ENCODE measurements at places on chromosomes 5 and 9. TPM values are rescaled to one million over a fixed set of nuclear protein-coding genes. Genes with fewer than 3 reads are reported as not detected.
A peak's percentile ranks its signal among the peaks of the same experiment; 100 is the strongest.

ANKRD20A1 gene
- 1.5 TPM for total RNA-seq

TAF11L5 gene
- total RNA-seq, result not detected

ERCC8 gene
- 12.0 TPM for total RNA-seq

CDO1 gene
- 16.8 TPM for total RNA-seq

IL7R gene
- total RNA-seq, result 4.6 TPM

RAB3C gene
- total RNA-seq, result 6.7 TPM

ZFP2 gene
- total RNA-seq, result 3.5 TPM

KIF4B gene
- 0.16 TPM for total RNA-seq

- peaks cover 19% of the 10 kb centered on the region for H3K4me1 ChIP-seq
- H3K27ac ChIP-seq, result no peak overlapping the region
- peaks cover 27% of the 10 kb centered on the region for H3K36me3 ChIP-seq
- no peak overlapping the region for H3K4me3 ChIP-seq
Measured at GRCh38 chr5:177154003-177154643, 20.6 kb downstream of the NSD1 start.

GRCh38 chr5:33772380-33772897 is 119.4 kb downstream of the ADAMTS12 start:
- H3K27ac ChIP-seq, result no peak overlapping the region
- no peak for DNase-seq
- no peaks in the 10 kb centered on the region for H3K36me3 ChIP-seq
- peaks cover 20% of the 10 kb centered on the region for H3K4me1 ChIP-seq

DNA sequence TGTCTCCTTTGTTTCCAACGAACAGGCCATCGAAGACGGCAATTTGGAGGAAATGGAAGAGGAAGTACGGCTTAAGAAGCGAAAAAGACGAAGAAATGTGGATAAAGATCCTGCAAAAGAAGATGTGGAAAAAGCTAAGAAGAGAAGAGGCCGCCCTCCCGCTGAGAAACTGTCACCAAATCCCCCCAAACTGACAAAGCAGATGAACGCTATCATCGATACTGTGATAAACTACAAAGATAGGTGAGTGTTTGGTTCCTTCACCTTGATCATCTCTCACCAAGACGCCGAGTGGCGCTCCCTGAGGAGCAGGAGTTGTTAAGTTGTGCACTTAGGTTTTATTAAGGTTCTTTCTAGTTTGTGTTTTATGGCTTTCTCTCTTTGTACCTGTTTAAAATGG is 146.5 kb downstream of the SMARCA2 start:
- H3K4me3 ChIP-seq, result no peak overlapping the region
- H3K36me3 ChIP-seq, result no peaks in the 10 kb centered on the region
- peaks cover 9% of the 10 kb centered on the region for H3K4me1 ChIP-seq
- no peaks in the 10 kb centered on the region for H3K27me3 ChIP-seq

GRCh38 chr5:113040672-113041260 is 64.2 kb downstream of the DCP2 start:
- no peaks in the 10 kb centered on the region for H3K36me3 ChIP-seq
- no peak overlapping the region for H3K4me3 ChIP-seq
- no peak overlapping the region for H3K27ac ChIP-seq
- H3K27me3 ChIP-seq, result no peaks in the 10 kb centered on the region

DNA sequence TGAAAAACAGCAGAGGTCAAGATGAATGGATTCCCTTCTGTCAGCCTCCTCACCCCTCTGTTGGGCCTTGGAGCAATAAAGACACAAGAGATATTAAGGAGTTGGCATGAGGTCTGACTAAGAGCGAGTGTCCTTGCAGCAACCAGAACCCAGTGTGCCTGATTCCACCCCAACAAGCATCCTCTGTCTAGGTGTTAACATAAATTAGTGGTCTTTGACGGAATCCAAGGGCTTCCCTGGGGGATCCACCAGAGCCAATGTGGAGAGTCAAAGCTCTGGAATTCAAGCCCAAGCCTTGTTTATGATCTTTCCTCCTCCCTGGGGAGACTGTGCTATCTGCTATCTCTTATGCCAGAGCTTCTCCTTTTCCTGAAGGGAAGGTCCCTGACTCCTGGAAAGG is 128.1 kb upstream of the SMIM23 start:
- H3K27ac ChIP-seq, result no peak overlapping the region
- no peaks in the 10 kb centered on the region for H3K36me3 ChIP-seq
- H3K4me1 ChIP-seq, result peaks cover 6% of the 10 kb centered on the region
- DNase-seq, result no peak
- H3K4me3 ChIP-seq, result no peak overlapping the region

DNA sequence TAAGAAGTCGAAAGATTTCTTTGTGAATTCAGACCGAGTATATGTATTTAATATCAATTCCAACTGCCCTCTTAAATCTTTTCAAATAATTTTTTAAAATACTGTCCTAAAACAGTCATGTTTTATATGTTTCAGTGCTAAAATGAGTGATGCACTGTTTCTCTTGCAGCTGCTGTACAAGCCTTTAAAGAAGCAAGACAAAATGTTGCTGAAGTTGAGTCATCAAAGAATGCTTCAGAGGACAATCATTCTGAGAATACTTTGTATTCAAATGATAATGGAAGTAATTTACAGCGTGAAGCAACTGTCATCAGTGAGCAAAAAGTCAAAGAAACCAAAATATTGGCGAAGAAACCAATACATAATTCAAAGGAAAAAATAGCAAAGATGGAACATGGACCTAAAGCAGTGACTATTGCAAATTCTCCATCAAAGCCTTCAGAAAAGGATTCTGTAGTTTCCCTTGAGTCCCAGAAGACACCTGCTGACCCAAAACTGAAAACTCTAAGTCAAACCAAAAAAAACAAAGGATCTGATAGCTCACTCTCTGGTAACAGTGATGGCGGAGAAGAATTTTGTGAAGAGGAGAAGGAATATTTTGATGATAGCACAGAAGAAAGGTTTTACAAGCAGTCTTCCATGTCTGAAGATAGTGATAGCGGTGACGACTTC is 58.0 kb downstream of the LOX start:
- H3K36me3 ChIP-seq, result no peaks in the 10 kb centered on the region
- H3K4me1 ChIP-seq, result no peaks in the 10 kb centered on the region
- H3K27ac ChIP-seq, result no peak overlapping the region
- no peak overlapping the region for H3K4me3 ChIP-seq

- DNase-seq, result no peak
- no peak overlapping the region for H3K4me3 ChIP-seq
- H3K27ac ChIP-seq, result no peak overlapping the region
- H3K36me3 ChIP-seq, result no peaks in the 10 kb centered on the region
- no peaks in the 10 kb centered on the region for H3K4me1 ChIP-seq
Measured at GRCh38 chr5:66892716-66893115, 296.5 kb downstream of the MAST4 start.

DNA sequence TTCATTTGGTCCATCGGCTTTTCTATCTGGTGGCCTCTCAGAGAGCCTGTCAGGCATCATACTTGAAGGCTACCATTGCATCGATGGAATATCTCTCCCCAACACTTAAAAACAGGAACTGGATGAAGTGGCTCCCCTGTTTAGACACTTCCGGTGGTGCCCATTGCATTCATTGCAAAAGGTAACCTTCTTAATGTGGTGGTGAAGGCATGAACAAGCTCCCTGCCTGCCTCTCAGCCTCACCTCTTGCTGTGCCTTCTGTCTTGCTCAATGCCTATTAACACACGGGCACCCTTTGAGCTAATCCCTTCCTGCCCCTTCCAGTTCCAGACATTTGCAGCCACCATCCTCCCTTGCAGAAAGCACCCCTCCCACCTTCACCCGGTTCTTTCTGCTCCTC is 233.1 kb upstream of the MSX2 start:
- H3K27me3 ChIP-seq, result no peaks in the 10 kb centered on the region
- no peak for DNase-seq
- H3K27ac ChIP-seq, result no peak overlapping the region

GRCh38 chr5:67807439-67807888 is 408.1 kb upstream of the PIK3R1 start:
- no peak overlapping the region for H3K4me3 ChIP-seq
- no peaks in the 10 kb centered on the region for H3K4me1 ChIP-seq
- no peak for DNase-seq
- no peaks in the 10 kb centered on the region for H3K36me3 ChIP-seq

DNA sequence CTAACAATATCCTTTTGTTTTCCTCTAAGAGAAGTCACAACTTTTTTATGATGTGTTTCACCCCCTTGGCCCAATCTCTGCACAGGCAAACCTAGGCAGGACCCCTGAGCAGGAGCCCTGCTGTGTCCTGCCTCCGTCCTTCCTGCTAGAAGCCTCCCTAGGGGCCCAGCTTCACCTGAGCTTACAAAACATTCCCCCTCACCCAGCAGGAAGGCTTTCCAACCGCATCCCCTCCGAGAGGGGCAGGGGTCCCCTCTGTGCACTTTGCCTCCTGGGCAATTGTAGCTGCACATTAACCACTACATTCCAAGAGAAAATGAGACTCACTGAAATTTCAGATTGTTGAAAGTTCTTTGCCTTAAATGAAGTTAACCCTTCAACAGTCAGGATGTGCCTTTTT is 176.2 kb downstream of the IRX2 start:
- H3K36me3 ChIP-seq, result no peaks in the 10 kb centered on the region
- H3K27me3 ChIP-seq, result no peaks in the 10 kb centered on the region
- DNase-seq, result no peak

DNA sequence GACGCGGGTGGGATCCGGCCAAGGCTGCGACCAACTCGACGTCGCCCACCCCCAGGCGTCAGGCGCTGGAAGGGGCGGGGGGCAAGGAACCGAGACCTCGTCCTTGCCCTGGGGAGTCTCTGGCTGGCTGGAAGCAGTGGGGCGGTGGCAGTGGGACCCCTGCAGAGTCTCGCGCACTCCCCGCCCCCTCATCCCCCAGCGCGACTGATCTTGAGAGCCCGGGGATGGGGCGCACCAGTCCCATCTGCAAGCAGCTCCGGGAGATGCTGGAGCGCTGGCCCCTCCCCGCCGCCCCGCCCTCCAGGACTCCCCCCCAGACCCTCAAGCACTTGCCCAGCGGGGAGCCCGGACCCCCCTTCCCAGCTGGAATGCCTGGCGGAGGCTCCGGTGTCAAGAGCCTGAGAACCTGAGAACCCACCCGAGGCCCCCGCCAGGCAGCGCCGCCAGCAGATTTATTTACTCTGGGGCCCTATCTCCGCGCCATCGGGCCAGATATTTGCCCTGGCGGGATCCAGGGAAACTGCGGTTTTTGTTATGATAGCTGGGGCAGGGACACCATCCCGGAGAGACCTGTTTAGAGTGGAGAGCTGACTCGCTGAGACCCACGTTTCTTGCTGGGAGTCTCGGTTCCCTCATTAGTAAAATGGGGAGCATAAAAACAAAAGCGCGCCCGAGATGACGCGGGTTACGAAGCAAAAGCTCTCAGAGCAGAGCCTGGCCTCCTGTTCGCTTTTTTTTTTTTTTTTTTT is 1.2 kb downstream of the PRRT1B start:
- H3K27me3 ChIP-seq, result peaks cover 59% of the 10 kb centered on the region
- H3K27ac ChIP-seq, result no peak overlapping the region
- H3K4me3 ChIP-seq, result peak overlapping the region; percentile 27
- no peaks in the 10 kb centered on the region for H3K36me3 ChIP-seq
- peaks cover 21% of the 10 kb centered on the region for H3K4me1 ChIP-seq
- DNase-seq, result no peak

- no peaks in the 10 kb centered on the region for H3K36me3 ChIP-seq
- DNase-seq, result no peak
- no peaks in the 10 kb centered on the region for H3K27me3 ChIP-seq
Measured at GRCh38 chr5:21931116-21931515, 922.0 kb downstream of the CDH12 start.

DNA sequence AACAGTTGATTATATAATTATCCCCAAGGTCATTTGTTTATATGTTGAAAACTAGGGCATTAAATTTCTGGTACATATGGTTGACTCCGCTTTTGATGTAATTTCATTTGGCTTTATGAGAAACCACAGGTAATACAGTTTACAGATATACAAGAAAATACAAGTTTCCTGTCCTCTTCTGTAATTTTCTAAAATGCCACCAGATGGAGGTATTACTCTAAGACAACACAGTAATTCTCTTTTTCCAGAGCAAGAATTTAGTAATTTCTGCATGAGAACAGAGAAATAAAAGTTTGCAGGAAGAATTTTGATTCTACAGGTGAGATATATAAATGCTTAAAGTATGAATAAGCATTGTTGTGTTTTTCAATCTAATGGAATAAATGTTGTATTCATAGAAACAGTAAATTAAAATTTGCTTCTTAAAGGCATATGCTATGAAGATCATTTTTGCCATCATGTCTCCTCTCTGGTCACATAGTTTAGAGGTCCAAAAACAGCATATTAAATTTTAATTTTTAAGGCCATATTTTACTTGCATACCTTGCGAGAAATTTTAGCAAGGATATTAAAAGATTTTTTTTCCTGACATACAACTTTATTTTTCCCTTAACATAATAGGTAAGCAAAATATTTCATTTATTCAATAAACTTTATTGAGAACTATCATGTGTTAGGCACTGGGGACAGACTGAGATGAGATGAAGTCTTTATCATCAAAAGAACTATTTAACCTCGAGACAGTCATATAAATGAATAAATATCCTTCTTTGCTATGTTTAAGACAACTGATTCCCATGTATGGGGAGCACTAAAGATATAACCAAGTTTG is 22.7 kb downstream of the CHD1 start:
- no peaks in the 10 kb centered on the region for H3K36me3 ChIP-seq
- H3K4me3 ChIP-seq, result no peak overlapping the region
- H3K27ac ChIP-seq, result no peak overlapping the region

DNA sequence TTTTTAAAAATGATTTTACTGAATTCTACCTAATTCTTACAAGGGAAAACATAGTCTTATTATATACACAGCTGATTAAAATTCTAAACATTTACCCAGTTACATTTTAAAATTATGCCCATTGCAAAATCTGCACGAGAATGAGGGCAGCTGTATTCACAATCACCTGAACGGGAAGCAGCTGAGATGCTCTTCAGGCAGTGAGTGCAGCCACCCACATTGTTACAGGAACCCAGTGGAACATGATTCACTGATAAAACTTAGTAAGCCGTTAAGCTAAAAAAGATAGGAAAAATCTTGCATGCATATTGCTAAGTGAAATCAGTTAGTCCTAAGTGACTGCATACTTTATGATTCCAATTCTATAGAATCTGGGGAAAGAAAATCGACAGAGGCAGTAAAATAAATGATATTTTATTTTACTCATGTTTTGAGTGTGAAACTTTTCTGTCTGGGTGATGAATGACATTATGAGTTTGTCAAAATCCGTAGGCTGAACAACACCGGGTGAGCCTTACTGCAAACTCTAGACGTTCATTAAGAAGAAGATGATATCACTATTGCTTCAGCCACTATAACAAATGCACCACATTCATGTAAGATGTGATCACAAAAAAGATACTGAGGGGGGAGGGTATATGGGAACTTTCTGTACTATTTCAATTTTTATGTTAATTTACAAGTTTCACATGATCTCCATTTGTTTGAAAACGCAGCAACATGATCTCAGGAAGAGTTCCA is 39.1 kb upstream of the FLT4 start:
- H3K4me1 ChIP-seq, result no peaks in the 10 kb centered on the region
- no peak overlapping the region for H3K4me3 ChIP-seq
- no peaks in the 10 kb centered on the region for H3K36me3 ChIP-seq
